Right atrium auricular region (tissue), 2 donors: ENCODE measurements at places on chromosomes 16 and 17. TPM values are rescaled to one million over a fixed set of nuclear protein-coding genes. Genes with fewer than 3 reads are reported as not detected.

The SCGB1C2 gene
- not detected for total RNA-seq

DNA sequence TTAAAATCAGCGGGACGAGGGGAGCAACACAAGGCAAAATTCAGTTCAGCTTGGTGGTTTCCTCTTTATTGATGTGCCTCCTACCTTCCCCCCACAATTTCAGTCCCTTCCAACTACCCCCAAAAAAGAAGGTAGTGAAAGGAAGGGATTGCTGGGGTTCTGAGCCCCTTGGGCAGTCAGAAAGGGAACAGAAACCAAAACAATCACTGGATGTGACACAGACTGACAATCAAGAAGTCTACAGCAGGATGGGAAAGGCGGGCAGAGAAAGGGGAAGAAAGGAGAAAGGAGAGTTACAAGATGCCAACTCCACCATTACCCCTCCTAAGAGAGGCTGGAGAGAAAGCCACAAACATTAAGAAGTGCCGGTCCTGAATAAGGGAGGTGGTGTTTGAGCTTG is 1.1 kb upstream of the PHF23 start:
- no peak for DNase-seq

The MPHOSPH6 gene
- total RNA-seq, result 8.5 TPM

- DNase-seq, result no peak
Measured at GRCh38 chr16:56894331-56894917, 29.4 kb downstream of the SLC12A3 start.

GRCh38 chr17:40556198-40556661 is 9.0 kb downstream of the CCR7 start:
- DNase-seq, result no peak

DNA sequence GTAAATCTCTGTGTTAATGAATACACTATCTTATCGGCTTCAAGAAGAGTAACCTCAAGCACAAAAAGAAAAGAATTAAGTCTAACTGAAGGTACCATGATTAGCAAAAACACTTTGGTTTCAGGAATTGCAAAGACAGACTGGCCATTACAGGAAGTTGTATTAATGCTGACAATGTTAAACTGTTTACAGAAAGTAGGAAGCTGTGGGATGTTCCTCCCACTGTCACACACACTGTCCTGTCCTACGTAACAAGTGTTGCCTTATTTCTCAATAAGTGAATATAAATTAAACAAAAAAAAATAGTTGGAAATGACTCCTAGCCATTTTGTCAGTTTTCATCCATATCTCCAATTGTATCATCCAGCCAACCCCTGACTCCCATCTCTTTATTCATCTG is 8.6 kb downstream of the GNA13 start:
- DNase-seq, result no peak

GRCh38 chr17:1486802-1487695 is 5.4 kb downstream of the MYO1C start:
- DNase-seq, result peak; percentile 86

- DNase-seq, result no peak
Measured at GRCh38 chr17:859061-859823, 77.1 kb downstream of the MRM3 start.

DNA sequence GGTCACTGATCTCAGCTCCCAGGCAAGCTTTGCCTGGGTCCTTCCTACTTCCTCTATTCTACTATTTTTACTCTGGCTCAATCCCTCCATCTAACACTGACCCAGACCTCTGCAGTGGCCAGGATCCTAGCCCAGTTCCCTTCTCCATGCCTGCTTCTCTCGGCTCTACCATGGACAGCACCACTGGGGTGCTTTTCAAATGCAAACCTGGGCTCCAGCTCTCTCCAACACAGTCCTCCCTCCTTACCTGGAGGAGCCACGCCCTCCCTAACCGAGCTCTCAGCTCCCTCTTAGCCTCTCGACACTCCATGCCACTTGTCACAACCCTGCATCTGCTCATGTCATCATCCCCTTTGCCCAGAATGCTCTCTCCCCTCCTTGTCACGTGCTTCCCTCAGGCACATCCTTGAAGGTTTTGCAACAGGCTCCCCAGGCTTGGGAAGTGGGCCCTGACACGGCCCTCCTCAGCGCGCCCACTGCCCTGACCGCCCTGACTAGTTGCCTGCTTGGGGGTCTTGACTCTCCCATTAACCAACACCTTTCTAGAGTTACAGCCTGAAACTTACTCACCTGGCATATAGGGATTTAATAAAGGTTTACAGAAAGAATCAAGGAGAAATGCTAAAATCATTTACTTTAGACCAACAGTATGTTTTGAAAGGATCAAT is 41.6 kb downstream of the MARF1 start:
- no peak for DNase-seq

The PMFBP1 gene
- not detected for total RNA-seq

DNA sequence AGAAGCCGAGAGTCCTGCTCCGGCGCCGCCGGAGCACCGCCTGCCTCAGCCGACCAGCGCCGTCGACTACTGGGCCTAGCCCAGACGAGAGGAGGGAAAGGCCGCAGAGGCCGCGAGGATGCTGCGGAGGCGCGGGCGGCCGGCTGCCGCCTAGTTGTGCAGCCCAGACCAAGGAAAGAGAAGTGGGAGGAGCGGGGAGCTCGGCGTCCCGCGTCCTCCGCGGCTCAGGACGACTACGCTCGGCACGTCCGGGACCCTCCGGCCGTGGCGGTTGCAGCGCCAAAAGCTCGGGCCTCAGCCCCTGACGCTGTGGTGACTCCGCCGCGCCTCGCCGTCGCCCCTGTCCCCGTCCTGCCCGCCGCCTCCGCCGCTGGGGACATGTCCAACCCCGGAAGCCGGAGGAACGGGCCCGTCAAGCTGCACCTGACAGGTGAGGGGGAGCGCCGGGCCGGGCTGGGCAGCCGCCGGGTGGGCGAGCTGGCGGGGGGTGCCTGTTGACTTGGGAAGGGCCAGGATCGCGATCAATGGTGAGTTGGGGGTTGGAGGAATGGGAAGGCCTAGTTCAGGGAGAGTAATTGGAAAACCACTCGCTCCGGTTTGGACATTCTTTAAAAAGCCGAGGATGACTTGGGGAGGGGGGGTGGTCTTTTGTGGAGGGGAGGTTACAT is 37.7 kb downstream of the RNF135 start:
- peak; percentile 62 for DNase-seq

GRCh38 chr17:35617505-35617904 is 30.4 kb downstream of the AP2B1 start:
- no peak for DNase-seq

DNA sequence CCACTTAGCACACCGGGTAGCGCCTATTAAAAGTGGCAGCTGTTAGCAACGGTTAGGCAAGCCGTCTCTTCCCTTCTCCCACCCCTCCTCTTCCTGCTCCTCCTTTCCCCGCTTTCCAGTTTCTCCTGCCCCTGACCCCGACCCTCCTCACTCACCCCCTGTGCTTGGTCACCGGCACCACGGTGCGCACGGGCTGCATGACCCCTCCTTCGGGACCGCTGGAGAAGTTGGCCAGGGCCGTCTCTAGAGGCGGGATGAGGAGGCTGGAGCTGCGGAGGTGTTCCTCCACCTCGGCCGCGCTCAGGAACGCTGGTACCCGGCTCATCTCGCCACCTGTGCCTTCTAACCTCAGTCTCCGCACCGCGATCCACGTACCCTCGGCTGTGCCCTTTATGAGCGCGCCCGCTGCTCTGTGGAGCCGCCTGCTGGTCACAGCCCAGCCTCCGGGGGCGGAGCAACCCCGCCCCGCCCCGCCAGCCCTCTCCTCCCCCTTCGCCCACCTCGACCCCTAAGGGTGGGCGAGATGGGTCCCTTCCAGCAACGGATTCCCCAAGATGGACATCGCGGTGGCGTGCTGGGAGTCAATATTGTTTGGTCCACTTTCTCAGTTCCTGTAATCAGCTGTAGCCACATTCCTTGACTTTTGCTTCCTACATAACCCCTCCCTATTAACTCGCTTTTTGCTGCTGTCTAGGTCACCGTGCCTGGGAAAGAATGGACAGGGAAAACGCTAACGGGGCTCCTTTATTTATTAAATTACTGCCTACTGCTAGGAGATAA is at the start of gene CRYM:
Gene CRYM, minus strand, starts transcription at position 364 of the 780 bp plus-strand sequence. Its CDS starts 39 bp downstream, at position 325.
- no peak for DNase-seq

The GFAP gene
- 5.3 TPM for total RNA-seq

The TPSB2 gene
- total RNA-seq, result 1.2 TPM

- DNase-seq, result no peak
Measured at GRCh38 chr17:75067856-75068255, 19.9 kb upstream of the SLC16A5 start.
